Muscle of arm (tissue), 14 donors: ENCODE measurements at places on chromosomes 6 and 20.
A peak's percentile ranks its signal among the peaks of the same experiment; 100 is the strongest.

- no peak for DNase-seq
These were observed 2.8 kb downstream of the TMEM14C start for GRCh38 chr6:10725716-10726115.

- DNase-seq = no peak
These were observed 117.4 kb upstream of the ARID1B start for GRCh38 chr6:156659822-156660198.

DNA sequence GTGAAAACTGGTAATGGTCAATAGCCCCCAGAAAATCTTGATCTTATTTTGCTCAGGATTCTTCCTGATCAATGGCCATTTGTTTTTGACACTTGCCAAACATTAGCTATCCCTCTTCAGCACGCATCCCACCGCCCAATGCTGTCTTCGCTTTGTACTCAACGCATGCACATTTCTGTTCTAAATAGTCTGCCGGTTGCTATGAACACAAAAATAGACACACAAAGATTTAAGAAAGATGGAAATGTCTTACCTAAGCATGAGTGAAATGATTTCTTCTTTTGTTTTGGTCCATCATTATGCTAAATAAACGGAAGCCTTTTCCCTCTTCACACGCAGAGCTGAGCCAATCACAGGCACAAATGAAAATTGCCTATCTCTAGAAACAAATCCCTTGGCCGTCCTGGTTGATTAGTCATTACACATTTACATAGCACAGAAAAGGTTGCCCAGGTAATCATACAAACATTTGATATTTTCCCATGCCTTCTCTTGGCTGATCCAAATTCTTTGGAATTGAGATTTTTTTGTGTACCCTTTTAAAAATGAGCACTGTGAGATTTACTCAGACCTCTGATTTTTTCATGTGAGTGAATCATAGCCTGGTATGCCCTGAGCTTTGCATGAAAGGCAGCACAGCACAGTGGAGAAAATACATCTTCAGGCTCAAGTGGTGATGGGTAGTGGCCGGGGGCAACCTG is 70.5 kb upstream of the FAM184A start:
- DNase-seq = no peak

- no peak for DNase-seq
These were observed 40.6 kb upstream of the JAG1 start for GRCh38 chr20:10714236-10714975.

- DNase-seq = no peak
These were observed 17.1 kb downstream of the WRNIP1 start for GRCh38 chr6:2782356-2782708.

DNA sequence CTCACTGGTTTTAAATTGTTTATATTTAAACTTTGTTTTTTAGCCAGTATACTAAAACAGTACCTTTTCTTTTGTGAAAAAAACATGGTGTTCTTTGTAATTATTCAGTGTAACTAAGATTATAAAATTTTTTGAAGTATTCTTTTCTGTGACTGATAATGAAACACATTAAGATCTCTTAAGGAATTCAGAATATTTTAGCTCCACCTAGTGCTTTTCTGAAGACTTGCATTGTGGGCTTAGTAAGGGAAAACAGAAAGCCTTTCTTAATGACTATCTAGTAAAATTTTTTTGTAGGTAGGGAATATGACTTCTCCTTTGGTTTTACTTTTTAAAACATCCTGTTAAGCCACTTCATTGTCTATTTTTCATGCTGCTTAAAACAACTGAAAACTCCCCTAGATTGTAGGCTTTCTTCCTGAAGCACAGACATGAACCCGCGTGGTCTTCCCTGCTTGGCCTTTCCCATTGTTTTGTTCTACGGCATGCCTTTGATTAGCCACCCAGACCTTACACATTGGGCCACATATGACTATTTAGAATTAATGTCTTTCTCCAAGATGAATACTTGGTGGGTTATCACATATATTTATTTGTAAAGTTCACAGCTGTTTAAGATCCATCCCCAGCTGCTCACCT is 72.1 kb downstream of the AFDN start:
- peak; percentile 20 for DNase-seq

GRCh38 chr6:20605061-20605460 is 70.8 kb downstream of the CDKAL1 start:
- no peak for DNase-seq

DNA sequence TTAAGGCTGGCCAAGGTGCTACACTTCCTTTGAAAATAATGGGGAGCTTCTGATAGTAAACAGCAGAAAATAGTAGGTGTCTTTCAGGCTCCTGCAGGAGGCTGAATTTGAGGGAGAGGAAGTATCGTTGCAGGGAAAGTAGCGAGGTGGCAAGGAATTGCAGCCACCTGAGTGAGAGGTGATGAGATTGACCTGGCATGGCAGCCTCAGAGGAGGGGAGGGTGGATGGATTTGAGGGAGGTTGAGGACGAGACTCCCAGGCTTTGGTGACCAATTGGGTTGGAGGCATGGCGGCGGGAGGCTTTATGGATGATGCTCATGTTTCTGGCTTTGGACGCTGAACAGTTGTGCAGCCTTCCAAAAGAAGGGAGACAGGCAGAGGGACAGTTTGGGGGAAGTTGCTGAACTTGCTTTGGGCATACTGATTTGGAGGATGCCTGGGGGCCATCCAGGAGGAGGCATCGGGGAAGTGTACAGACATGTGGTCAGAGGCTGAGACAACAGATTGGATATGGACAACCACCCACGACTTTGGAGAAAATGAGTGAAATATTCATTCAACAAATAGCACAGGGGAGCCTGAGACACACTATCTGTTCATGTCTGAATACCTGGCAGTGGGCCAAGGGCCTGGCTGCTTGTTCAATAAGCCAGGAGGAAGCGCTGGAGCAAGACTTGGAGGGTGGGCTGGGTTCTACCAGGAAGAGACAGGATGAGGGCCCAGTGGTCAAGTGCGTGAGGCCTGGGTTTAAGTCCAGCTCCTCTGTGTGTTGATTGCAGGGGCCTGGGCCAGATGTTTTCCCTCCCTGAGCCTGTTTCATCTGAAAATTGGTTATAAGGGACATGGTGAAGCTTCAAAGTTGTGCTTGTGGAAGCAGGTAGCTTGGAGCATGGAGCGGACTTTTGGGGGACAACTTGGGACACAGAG is 113.2 kb downstream of the CEBPB start:
- peak; percentile 76 for DNase-seq

DNA sequence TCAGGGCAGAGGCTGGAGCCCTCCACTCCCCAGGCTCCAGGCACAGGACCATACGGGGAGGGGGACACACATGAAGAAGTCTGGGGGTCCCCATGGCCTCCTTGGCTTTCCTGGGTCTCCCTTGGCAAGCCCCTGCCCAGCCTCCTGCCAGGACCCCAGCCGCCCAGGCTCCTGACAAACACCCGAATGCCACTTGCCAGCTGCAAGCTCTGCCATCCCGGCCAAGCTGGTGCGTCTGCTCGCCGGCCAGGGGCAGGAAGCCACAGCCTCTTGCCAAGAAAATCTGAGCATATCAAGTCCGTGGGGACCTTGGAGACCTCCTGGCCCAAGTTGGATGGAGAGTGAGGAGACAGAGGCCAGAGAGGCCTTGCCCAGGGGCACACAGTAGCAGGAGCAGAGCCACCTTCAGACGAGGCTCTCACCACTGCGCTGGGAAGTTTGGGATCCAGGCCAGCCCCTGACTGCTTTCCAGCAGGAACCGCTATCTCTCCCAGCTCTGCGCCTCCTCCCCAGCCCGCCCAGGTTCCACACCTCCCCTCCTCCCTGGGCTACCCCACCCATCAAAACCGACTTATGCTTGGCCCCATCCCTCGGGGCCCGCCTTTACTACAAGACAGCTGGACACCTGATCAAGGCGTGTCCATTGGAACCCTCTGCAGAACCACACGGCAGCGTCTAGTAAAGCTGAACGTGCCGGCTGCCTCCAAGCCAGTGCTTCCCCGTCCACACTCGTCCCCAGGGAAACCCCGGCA is 80.2 kb downstream of the GRM4 start:
- peak; percentile 19 for DNase-seq

DNA sequence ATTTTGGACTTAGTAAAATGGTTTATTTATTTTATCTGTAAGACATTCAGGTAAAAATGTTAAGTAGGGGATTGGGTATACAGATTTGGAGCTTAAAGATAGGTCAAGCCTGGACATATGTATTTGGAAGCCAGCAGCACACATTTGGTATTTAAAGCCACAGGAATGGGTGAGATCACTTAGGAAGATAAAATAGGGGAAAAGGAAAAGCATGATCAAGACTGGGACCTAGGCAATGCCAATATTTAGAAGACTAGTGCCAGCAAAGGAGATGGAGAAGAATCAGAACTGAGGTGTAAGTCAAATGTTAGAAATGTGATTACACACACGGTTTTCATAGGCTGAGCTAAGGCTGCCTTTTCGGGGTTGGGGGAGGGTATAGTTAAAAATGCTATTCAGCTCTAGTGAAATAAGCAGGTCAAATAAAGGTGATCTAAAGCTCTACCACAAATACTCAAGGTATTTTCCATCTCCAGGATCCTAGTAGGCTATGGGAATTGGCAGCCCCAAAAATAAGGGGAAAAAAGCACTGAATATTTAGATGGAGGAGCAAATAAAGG is 20.6 kb downstream of the SLC2A12 start:
- no peak for DNase-seq

DNA sequence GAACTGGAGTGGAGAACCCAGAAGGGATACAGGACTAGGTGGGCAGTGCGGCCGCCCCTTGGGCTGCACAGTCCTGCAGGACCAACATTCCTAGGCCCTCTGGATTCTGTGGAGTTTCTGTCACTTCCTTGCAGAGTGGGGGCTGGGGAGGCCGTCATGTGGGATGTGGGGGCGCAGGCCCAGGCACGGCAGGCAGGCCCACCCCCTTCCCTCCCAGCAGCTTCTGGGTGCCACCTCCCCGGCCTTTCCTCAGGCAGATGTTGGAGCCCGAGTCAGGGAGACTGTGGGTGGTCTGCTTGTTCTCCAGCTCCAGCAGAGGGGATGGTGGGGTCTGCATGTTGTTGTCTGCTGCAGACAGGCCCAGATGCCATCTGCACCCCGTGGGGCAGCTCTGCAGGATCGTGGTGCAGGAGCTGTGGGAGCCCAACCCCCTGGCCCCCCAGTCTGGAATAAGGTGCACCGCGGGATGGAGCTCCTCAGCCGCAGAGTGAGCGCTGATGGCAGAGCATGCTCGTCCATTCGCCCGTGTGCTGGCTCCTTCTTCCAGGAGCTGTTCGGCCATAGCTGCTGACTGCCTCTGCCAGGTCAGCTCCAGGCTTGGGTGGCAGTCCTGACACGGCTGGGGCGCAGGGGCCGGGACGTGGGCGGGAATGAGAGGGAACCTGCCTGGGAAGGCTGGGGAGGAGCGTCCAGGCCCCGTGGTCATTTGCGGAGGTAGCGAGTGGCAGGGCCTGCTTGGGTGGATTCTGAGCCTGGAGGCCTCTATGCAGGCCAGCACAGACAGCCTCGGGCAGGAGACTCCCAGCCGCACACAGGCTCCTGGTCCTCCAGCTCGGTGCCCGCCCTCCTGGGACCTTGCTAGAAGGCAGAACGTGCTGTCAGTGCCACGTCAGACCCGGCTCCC is 18.1 kb downstream of the SLC17A9 start:
- no peak for DNase-seq

DNA sequence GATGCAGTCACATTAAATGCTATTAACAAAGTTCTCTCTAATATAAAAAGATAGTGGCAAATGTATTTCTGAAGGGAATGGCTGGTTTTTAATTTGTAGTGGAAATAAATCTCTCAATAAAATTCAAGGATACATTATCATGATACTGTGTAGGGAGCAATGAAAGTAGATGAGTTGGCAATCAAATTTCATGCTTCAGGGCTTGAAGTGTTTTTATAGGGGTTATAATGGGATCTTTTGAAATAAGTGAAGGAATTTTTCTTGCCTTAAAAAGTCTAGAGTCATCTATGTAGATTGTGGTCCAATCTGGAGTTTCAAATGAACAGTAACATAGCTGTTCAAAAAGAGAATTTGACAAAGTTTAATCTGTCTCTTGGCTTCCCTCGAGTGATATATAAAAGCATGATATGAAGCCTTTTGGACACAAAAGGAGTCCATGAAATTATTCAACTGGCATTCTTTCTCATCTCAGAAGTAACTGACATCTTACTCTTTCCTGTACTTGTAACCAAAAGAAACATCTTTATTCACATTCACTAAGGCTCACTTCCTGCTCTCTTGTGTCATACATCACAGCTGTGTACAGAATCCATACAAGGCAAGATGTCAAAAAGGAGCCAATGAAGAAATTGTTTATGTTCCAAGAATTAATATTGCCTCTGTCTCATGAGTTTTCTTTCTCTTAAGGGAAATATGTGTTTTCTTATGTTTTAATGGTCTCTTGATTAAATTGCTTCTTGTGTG is 591.0 kb upstream of the GJE1 start:
- no peak for DNase-seq

- DNase-seq = no peak
These were observed 9.4 kb downstream of the EPB41L2 start for GRCh38 chr6:131053546-131054240.

DNA sequence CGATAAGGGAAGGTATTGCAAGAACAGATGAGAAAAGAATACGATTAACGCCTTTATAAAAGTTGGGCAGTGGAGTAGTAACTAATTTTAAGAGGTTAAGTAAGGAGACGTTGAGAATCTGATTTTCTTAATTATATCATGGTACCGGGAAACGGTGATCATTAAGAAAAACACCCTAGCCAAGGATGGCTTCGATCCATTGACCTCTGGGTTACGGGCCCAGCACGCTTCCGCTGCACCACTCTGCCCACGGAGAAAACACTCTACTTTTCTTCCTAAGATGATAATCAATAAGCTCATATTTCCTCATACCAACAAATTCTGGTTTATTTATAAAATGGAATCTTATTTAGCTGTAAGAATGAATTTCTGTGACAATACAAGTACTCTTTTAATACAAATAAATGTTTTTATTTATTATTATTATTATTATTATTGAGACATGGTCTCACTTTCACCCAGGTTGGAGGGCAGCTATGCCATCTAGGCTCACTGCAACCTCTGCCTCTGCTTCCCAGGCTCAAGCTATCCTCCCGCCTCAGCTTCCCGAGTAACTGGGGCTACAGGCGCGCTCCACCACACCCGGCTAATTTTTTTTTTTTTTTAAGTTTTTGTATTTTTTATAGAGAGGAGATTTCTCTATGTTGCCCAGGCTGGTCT is 8.3 kb downstream of the POM121L2 start:
- DNase-seq = no peak

- DNase-seq = no peak
These were observed 124.4 kb upstream of the HCRTR2 start for GRCh38 chr6:55049866-55050265.

DNA sequence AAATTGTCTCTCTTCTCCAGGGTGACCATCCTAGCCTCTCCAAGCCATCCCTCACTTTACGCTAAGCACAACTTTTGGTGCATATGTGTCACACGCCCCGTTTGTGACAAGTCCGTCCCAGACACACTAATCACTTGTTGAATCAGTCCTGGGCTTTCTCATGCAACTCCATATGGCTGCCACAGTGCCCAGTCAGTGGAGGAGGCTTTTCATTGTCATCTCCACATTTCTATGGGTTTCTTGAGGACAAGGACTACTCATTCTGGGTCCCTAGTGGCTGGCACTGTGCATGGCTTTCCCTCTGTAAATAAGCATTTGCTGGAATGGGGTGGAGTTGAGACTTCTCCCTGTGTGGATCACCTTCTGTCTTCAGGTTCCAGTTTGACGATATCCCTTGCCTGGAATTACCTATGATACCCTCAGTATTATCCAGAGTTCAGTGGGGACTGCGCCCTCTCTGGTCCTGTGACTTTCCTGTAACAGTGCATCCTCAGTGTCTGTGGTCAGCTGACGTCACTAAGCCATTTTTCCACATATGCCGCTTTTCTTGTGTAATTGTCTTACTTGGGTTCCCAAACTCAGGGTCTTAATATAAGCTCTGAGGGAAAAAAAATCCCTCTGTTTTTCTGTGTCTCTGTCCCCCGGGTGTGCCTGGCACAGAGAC is 59.8 kb upstream of the MYL9 start:
- DNase-seq = no peak
